Hypothalamus (tissue), 51 donors: ENCODE measurements at places on chromosomes 11 and 22.

GRCh38 chr11:14270690-14271542 lies 88.1 kb downstream of the RRAS2 start:
- DNase-seq = no peak

DNA sequence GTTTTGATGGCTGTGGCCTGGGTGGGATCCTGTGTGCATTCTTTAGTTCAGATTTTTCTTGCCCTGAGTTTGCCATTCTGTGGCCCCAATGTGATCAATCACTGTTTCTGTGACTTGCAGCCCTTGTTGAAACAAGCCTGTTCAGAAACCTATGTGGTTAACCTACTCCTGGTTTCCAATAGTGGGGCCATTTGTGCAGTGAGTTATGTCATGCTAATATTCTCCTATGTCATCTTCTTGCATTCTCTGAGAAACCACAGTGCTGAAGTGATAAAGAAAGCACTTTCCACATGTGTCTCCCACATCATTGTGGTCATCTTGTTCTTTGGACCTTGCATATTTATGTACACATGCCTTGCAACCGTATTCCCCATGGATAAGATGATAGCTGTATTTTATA lies 620 bp downstream of the OR4C16 start:
- no peak for DNase-seq

DNA sequence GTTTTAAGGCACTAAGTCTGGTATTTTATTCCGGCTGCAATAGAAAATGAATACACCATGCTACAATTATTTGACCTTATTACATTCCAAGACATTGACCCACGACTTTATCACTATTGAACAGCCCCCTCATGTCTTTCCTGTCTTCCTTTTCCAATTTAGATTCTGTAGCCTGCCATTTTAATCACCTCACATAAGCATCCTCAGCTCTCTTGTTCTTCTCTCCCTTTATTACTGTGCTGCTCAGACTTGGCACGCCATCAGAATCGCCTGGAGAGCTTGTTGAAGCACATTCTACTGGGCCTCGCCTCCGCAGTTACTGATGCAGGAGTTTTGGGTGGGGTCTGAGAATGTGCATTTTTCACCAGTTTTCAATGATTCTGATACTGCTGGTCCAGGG lies 38.7 kb upstream of the SWAP70 start:
- no peak for DNase-seq

GRCh38 chr11:57652662-57653061 lies 3.0 kb upstream of the YPEL4 start:
- DNase-seq = no peak

DNA sequence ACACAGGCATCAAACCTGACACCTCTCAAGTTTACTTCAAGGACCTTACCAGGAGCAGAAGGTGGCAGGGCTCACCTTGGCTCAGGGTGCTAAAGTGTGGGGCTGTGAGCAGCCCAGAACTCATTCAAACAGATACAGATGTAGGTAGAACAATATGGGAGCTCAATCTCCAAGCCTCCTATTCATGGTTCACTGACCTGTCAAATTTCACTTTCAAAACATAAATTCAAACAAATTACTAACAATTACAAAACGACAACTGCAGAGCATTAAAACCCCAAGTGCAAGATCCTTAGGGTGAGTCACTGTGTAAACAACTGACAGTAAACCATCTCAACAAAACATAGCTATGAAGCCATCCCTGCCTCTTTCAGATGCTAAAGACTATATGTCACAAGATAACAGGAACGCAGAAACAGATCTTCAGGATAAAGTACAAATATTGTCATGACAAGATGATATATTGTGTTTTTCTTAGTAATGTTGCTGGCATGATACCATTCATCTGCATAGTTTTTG lies 303.5 kb upstream of the ANO3 start:
- DNase-seq = no peak

GRCh38 chr11:43930868-43931716 lies 11.3 kb upstream of the C11orf96 start:
- DNase-seq = no peak

GRCh38 chr11:25357133-25357532 lies 860.3 kb downstream of the LUZP2 start:
- no peak for DNase-seq

- DNase-seq = no peak
Measured at GRCh38 chr11:11505190-11505589, 116.6 kb downstream of the GALNT18 start.

GRCh38 chr22:46309526-46310085 lies 12.9 kb downstream of the GTSE1 start:
- DNase-seq = no peak

DNA sequence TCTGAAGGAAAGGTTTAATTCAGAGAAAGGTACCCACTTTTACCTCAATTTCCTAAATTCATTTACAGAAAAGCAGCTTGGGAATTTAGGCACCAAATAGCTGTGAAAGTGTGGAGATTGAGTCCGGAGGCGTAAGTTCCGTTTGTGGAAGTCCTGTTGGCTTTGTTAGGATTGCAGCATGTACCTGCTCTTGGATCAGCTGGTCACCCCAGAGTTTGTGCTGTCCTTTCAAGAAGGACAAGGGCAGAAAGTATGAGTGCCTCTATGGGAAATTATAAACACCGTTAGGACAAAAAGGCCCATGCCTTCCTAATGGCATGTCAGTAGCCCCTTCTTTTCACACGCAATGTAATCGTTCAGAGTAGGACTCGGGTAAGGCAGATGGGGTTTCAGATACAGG lies 97.8 kb downstream of the SCN3B start:
- no peak for DNase-seq

DNA sequence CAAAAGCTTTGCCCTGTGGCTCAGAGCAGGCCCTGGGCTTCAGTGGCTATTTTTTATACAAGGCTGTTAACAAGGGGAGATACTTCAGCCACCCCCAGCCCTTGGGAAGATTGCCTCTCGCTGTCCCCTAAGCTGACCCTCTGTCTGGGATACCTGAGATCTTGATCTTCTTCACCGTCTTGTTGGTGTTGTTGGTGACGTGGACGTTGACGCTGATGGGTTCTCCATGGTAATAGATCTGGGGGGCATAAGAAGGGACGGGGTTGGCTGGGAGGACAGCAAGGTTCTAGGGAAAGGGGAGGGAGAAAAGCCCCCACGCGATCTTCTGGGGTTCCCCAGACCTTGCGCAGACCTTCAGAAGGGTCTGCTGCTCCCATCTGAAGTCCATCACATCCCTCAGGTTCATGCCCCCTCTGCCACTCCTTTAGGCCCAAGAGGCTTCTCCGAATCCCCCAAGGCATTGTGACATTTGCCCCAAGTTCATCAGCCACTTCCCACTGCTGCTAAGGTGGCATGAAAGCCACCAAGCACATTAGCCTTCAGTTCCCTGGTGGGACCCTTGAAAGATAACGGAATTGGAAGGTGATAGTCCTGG lies 36.7 kb downstream of the TPBGL start:
- no peak for DNase-seq

GRCh38 chr11:104823657-104824056 lies 74.6 kb downstream of the CASP12 start:
- DNase-seq = no peak

DNA sequence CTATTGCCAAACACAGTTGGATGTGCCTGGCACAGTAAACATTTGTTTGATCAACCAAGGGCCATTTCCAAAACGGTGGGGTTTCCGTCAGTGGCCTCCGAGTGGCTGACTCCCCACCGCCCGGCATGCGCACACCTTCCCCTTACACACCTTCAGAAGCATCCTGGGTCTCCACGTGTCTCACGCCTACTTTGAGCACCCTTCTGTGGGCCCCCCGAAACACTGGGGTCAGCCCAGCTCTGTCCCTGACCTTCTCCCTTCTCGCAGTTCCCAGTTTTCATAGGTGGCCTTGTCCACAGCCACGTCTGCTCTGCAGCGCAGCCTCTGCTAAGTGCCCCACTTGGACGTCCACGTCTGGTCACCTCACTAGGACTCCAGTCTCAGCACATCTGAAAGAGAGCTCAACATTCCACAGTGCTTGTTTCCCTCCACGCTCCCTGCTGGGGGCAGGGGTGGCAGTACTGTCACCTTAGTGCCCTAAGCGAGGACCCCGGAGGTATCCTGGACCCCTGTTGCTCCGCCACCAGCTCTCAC lies 13.2 kb upstream of the SHANK2 start:
- DNase-seq = no peak

DNA sequence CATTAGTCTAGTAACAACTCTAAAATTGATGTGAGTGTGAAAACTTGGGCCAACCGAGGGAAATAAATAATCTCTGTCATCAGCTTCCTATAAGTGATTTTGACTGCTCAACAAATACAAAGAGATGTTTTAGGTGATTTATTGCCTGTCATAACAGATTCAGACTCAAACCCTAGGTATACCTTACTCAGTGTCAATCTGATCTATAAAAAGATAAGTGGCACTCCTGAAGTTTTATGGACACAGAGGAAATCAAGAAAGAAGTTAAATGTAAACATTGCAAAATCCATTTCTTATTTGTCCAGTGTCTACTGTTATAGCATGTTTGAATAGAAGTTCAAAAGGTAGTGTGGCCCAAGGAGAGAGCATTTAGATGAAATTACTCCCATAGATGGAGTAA lies 30.4 kb upstream of the TYR start:
- DNase-seq = no peak
